ENCODE measurements at places on chromosomes 4 and X. TPM values are rescaled to one million over a fixed set of nuclear protein-coding genes. Genes with fewer than 3 reads are reported as not detected.

DNA sequence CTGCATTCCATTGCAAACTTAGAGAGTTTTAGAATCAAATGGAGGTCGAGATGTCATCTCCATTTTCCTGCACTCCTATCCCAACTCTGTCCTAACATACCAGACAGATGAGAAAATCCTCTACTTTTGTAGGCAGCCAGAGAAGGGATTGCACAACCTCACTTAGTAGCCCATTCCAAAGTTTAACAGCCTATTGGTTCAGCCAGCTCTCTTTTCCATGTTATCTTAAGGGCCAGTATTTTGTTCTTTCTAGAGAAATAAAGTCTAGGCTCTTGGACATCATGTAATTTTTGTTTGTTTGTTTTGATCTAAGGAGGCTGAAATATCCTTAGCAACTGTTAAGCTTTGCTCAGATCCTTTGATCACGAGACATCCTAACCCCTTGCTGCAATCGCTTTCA is 173.0 kb downstream of the COX18 start:
- DNase-seq = no peak

GRCh38 chr4:84582988-84583875 is at the start of gene CDS1:
TSS of gene CDS1 (plus strand) at chr4:84583127. CDS start at chr4:84583402, 275 bp downstream.
- DNase-seq = no peak

GRCh38 chr4:1315306-1315705 is 25.6 kb downstream of the MAEA start:
- DNase-seq = no peak

DNA sequence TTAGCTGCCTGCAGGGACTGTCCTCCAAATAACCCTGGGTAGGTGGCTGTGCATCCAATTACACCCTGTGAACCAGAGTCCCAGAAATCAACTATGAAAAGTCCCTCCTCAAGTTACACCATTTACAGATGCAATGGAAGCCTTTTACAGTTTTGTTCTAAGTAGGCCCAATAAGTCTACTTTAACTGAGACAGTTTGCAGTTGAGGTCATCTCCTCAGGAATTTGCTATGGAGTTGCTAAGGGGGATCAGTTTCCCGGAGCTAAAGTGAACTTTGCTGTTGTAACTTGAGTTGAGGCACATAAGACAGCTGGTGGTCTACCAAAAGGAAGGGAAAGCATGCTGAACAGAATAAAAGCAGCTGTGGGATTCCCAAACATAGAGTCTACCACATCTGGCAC is 121.6 kb upstream of the STK26 start:
- DNase-seq = no peak

GRCh38 chr4:176875446-176875930 is 82.8 kb upstream of the VEGFC start:
- DNase-seq = no peak

GRCh38 chrX:135328421-135329005 is 19.2 kb downstream of the ETDC start:
- no peak for DNase-seq

GRCh38 chrX:120244395-120244734 is 6.2 kb upstream of the ZBTB33 start:
- no peak for DNase-seq

DNA sequence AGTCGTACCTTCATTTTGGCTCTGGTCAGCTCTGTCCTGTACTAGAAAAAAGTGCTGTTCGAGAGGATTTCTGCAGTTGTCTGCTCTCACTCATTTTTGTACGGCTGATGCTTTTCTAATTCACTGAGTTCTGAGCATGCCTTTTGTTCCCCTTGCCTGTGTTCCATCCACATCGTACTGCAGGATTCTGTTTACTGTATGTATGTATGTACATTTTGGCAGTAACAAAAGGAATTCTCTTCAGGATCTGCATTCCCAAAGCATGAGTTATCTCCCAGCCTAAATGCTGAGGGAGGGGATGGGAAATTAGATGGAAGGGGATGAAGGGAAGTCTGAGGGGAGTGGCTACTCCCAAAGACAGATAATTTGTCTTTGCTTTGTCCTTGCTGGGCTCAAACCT is 87.6 kb downstream of the GBA3 start:
- no peak for DNase-seq

GRCh38 chrX:114924856-114925255 is 92.6 kb downstream of the IL13RA2 start:
- no peak for DNase-seq

UBL4A gene
- polyA plus RNA-seq = 66.8 TPM

RAI2 gene
- polyA plus RNA-seq = not detected

MRFAP1 gene
- 156 TPM for polyA plus RNA-seq

COL4A6 gene
- not detected for polyA plus RNA-seq

CWH43 gene
- not detected for polyA plus RNA-seq
